CMK (cell line): ENCODE measurements at places on chromosomes 3 and 15.

DNA sequence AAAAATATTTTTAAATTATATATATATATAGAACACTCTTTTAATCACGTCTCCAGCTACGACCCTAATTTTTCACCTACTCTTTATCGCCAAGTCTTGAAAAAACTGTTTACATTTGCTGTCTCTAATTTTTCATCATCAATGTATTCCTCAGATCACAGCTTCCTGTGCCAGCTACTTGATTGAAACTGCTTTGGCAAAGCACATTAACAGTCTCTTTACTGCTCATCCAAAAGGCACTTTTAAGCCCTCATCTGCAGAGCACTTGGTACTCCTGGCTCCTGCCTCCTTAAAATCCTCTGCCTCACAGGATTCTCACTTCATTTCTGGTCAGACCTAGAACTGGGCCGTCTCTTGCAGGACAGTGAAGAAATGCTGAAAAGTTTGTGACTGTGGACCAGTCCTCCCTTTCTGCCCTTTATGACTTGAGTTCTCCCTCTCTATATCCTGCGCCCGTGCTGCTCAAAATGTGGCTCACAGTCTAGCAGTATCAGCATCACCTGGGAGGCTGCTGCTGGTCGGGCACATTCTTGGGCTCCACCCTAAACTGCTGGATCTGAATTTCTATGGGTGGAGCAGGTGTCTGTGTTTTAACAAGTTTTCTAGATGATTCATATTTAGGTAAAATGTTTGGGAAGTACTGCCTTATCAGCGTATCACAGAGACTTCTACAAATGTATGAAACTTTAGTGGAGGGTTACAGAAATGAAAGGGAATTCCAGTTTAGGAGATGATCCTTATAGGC lies 196.8 kb downstream of the ADAMTSL3 start:
- DNase-seq = no peak

DNA sequence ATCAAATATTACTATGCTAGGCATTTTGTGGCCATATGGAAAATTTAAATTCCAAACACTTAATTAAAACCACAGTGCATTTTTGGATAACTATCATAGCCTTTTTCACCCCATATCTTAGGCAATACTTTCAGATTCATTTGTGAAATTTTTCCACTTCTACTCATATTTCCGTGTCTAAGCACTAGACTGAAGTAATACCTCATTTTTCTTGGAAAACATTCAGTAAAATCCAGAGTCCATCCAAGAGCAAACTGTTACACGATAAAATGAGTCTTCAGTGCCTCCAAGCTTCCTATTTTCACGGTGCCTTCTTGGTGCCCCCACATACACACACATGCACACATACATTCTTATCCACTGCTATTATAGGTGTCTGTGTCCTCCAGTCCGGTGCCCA lies 845.9 kb downstream of the TBL1XR1 start:
- DNase-seq = no peak

- no peak for DNase-seq
These were observed 769.4 kb upstream of the GOLIM4 start for GRCh38 chr3:168865022-168865551.

DNA sequence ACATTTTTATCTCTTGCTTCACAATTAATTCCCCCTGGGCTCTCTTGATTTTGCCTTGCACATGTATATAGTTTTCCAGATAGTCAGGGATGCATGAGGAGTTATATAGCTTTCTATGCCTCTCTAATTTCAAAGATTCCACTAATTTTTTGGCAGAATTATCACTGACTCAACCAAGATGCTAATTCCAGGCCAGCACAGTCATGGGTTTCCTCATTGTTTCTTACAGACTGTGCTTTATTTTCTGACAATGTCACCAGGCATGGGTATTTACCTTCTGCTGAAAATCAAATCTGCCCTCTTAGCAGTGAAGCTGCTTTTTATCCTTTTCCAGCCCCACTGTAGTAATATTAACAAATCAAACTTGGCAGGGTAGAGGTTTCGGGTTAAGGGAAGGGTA lies 1520.6 kb upstream of the CADM2 start:
- no peak for DNase-seq

- DNase-seq = no peak
These were observed 55.1 kb upstream of the ICE2 start for GRCh38 chr15:60534051-60534450.

- DNase-seq = no peak
These were observed 6.4 kb downstream of the NSUN3 start for GRCh38 chr3:94069194-94069813.
